ENCODE measurements at places on chromosomes 6 and 20.
A peak's percentile ranks its signal among the peaks of the same experiment; 100 is the strongest.

DNA sequence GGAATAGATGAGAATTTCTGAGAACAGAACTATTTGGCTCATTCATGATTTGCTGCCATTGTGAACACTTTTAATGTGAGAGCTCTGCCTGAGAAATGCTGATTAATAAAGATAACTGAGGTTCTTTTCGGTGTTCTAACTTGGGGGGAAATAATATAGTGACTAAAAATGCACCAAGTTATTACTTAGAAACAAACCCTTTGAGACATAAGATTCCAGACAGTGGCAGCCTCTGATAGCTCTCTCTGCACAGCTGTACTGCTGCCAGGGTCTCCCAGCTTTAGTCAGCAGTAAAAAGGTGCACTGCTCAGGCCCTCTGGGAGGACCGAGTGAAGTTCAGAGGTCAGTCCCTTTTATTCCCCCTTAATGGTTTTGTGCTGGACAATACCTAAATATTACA is 2.5 kb upstream of the PRDM1 start:
- DNase-seq: peak; percentile 31

DNA sequence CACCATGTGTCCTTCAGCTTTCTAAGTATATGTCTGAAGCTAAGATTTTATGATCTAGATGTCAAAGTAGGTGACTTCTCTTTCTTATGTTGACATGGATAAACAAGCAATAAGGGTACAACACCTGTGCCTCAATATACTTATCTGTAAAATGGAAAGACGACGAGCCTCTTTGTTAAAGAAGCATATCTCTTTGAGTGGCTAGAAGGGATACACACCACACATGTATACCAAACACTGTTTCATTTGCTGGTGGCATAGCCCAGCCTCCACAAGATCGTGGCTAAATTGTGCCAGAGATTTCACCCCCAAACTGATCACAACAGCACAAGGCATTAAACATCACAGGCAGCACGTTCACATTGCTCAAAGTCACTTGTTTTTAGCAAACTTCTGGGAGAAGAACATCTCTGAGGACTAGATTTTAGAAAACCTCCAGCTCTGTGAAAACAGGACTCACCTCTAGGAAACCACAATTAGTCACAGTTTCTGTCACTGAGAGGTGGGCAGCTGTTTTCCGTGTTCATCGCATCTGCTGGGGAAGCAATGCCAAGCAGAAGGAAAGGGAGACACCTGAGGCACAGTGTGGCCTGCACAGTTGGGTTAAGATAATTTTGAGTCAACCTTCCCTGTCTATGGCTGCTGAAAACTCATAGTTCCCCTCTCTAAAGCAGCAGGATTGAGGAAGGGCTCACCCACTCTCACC is 263.0 kb upstream of the PLCB4 start:
- no peak for DNase-seq

- no peak for DNase-seq
Measured at GRCh38 chr6:5606546-5606945, 345.2 kb downstream of the FARS2 start.

DNA sequence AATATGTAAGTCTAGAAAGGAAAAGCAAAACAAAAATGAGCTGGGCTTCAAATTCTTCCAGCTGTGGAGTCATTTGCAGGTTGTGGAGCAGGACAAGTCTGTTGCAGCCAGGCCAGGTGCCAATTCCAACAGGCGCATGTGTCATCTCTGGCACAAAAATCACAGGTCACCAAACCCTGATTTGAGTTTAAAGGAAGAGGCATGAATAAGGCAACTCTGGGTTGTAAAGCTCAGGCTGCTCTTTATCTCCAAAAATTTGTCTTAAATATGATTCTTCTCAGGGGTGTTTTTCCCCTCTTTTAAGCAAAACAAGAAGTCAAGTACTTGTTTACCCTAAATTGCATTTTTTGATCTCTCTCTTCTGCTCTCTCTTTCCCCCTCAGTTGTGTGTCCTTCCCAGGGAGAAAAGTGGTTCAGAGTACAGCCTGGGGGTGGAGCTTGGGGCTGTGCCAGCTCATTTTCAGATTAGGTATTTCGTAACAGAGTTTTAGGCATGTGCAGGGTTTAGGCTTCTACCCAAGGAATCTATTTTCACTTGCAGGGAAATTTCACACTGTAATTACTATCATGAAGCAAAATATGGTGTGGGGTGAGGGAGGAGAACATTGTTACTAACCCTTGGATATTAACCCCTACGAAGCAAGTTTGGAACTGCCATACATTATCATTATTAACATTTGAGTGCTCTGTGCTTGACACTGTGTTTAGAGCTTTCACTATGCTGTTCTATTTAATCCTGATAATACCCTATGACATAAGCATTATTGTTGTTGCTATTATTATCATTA is 8.3 kb upstream of the NCOA3 start:
- DNase-seq: peak; percentile 83

- DNase-seq: peak; percentile 23
Measured at GRCh38 chr6:104642871-104643270, 216.8 kb downstream of the HACE1 start.

- no peak for DNase-seq
Measured at GRCh38 chr6:158810155-158811095, 8.7 kb downstream of the EZR start.

DNA sequence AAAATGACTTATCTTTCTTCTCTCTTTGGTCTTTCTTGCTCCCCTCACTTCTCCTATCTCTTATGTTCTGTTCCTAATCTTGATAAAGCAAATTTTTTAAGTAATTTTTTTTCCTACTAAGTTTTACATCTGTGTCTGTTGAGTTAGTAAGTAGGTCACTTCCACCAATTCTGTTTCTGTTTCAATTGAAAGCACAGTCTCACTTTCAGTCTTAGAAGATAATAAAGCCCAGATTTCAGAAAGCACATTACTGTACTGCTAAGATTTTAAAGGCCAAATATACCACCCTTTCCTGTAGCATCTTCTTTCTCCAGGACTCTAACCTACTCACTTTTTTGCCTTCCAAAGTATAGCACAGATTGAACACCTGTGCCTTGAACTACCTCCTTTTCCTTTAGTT is 866.1 kb upstream of the ADGRB3 start:
- DNase-seq: no peak

- no peak for DNase-seq
Measured at GRCh38 chr20:23873370-23874015, 6.1 kb downstream of the CST5 start.

- no peak for DNase-seq
Measured at GRCh38 chr20:62304331-62305148, 1.7 kb downstream of the ADRM1 start.

Measured in AG10803 (cell line).